ENCODE measurements at places on chromosomes 13 and 19.

DNA sequence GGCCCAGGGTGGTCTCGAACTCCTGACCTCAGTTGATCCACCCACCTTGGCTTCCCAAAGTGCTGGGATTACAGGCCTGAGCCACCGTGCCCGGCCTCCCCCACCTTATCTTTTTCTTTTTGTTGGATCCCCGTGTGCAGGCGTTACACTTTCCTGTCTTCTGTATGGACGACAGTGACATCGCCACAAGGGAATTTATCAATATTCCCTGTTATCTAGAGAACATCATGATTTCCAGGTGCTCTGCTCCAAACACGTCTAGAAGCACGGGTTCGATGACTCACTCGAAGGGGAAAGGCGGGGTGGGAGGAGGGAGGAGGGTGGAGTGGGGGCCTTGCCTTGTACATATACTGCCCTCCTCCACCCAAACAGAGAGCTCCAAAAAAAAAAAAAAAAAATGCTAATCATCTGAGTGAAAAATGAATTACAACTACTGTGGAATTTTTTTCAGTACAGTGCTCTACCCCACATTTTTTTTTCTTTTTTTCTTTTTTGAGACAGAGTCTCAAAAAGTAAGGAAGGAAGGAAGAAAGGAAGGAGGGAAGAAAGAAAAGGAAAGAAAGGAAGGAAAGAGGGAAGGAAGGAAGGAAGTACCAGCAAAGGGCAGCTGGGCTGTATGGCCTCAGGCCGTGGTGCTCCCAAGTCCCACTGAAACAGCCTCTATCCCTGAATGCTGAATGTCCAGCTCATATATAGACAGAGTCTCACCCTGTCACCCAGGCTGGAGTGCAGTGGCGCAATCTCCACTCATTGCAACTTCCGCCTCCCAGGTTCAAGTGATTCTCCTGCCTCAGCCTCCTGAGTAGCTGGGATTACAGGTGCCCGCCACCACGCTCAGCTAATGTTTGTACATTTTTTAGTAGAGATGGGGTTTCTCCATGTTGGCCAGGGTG lies 36.8 kb downstream of the INSR start:
- no peak for DNase-seq

GRCh38 chr19:616062-616700 lies 17.2 kb downstream of the POLRMT start:
- no peak for DNase-seq

GRCh38 chr19:41327076-41327575 lies 17.2 kb downstream of the CCDC97 start:
- DNase-seq, result peak; percentile 53

DNA sequence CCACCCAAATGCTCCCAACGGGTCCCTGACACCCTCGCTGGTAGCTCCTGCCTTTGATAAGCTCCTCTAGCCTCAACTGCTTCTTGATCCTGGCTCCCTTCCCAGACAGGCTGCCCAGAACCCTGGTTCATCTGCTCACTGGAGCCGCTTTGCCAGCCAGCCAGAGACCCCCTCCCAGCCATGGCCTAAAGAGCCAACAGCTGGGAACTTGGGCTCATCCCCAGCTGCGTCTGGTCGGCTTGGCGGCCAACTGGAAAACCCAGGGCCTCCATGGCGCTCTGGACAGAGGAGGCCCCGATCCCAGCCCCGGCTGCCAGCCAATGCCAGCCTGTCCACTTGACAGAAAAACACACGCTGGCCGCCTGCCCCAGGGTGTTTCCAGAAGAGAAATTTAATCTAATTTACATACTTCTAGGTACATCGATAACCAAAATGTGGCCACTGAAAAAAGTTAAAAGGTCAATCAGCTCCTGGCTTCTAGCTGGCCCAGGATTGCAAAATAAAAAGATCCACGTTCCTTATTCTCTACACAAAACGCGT lies 3.0 kb upstream of the AKAP8L start:
- no peak for DNase-seq

DNA sequence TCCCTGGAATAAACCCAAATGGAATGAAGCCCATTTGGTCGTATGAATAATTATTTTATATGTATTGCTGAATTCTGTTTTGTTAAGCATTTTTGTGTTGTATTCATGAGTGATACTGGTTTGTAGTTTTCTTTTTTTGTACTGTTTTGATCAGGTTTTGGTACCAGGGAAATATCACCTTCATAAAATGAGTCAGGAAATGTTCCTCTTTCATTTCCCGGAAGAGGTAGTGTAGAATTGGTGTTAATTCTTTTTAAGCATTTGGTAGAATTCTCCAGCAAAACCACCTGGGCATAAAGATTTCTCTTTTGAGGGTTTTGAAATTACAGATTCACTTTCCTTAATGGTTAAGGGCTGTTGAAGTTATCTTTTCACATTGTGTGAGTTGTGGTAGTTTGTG lies 13.3 kb downstream of the SPATA13 start:
- DNase-seq, result no peak

GRCh38 chr19:35079826-35080225 lies 35.8 kb upstream of the FXYD3 start:
- DNase-seq, result no peak

- DNase-seq, result no peak
These were observed 66.6 kb downstream of the CHST8 start for GRCh38 chr19:33688171-33688992.

DNA sequence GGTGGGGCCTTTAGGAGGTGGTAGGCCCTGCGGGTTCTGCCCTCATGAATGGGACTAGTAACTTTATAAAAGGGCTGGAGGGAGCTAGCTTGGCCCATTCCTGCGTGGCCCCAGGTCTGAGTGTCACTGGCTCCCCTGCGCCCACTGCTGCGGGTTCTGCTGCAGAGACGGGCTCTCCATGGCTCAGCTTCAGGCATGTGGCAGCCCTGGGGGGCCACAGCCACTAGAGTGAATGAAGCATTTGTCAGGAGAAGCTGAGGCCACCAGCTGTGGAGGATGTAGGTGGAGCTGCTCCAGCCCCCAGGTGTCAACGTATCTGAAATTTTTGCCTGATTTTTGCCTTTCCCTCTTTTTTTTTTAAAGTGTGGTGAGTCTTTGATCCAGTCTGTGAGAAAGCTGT lies 119.1 kb downstream of the SOX1 start:
- no peak for DNase-seq

DNA sequence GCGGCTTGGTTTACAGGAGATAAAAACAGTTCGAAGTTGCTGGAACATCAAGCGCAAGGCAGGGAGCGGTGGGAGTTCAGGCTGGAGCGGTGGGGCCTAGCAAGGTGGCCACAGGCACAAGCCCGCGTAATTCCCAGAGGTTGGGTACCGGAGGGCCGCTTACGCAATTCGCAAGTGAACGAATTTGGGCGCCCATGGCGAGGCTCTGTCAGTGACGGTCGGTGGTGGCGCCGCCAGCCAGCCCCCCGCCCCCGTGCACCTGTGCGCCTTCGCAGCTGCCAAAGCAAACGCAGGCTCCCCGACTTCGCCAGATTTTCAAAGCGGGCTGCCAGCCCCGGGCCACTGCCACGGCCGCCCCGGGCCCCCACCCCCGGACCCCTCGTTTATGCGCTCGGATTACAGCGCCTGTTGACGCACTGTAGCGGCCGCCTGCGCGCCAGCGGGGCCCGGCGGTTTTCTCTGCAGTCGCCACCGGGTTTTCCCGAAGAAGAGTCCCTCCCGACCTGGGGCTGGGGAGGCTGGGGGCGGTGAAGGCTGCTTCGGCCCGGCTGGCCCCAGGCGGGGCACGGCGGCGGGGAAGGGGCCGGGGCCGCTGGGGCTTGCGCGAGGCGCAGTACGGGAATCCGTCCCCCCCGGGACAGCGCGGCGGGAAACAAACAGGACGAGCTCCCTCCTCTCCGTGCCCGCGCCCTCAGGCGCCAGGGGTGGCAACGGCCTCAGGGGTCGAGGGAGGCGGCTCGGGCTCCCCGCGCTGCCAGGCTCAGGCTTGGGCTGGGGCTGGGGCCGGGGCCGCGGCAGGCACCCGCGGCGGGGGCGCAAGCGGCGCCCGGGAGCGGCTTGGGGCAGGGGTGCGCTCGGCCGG lies 709 bp downstream of the N4BP2L1 start:
- peak; percentile 60 for DNase-seq

- DNase-seq, result no peak
These were observed 543.3 kb downstream of the FGF9 start for GRCh38 chr13:22214184-22214583.

- DNase-seq, result peak; percentile 62
These were observed 78.3 kb downstream of the CYSLTR2 start for GRCh38 chr13:48731957-48732569.

DNA sequence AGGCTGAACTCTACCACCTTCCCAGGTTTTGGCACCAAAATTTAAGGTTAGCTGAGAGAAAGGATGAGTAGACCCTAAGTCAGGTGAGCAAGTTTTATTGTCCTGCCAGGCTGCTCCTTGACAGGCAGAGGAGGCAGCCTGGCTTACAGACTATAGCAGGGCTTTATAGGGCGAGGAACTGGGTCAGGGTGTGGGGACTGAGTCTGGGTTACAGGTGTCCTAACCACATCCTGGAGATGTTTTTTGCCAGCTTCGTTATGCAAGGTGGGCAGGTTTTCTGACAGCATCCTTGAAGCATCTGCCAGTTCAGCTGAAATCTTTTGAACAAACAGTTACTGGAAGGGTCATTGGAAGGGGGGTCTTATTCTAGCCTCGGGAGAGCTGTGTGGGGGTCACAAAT lies 905.7 kb upstream of the SLITRK5 start:
- DNase-seq, result no peak

DNA sequence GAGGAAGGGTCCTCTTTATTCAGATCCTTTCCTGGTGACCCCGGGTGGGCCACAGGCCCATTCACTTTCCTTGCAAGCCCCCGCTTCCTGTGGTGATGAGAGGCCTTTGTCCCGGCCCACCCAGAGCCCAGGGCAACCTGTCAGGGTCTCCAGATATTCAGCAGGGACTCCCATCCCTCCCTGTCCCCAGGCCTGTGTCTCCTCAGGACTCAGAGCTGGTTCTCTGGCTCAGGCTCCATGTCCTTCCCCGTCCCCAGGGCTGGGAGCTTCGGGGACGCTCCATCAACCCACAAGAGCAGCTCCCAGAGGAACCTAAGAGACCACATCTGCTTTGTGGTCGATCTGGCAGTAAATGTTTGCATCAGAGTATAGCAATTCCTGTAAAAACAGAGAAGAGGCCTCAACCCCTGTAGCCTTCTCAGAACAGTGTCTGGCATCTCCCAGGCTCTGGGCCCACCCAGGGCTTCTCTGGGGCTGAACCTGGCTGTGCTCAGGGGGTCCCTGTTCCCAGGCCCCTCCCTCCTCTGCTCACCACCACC lies 7.8 kb downstream of the CEACAM4 start:
- DNase-seq, result no peak

DNA sequence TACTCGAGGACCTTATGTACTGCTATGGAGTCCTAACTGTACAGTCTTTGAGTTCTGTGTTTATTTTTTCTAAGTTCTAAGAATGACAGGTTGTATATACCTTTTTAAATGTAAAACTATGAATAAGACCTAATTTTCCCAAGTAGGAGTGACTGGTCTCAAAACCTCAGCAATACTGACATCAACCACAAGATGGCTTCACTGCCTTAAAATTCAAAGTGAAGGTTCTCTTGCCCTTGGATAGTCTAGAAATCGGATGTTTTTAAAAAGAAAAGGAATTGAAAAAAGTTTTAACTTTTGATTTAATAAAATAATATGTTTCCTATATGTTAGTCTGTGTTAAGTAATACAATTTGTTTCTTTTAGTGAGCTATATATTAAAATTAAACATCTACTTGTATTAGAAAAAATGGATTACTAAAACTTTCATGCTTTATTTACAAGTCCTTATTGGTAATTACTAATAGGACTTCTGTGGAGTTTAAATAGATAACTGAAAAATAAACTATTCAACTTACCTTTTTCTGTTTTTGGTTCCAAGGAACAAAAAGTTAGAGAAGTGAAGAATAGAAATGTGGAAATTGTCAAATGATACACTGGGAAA lies 52.0 kb downstream of the TDRD3 start:
- peak; percentile 39 for DNase-seq

DNA sequence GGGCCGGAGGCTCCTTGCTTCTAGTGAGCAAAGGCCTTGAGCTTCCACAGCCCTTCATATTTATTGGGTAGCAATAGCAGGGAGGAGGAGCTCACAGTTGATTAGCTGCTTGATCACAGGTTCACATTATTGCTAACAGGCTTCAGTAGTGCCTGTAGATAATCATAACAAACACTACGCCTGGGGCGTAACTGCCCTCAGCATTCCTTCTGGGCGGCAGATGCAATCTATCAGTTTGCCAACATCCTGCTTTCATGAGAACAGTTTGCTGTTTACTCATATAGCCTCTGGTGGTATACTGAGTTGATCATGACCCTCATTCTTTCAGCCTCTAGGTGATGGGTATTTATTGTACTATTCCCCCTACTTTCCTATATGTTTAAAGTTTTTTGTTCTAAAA lies 149.4 kb downstream of the B3GLCT start:
- DNase-seq, result no peak

DNA sequence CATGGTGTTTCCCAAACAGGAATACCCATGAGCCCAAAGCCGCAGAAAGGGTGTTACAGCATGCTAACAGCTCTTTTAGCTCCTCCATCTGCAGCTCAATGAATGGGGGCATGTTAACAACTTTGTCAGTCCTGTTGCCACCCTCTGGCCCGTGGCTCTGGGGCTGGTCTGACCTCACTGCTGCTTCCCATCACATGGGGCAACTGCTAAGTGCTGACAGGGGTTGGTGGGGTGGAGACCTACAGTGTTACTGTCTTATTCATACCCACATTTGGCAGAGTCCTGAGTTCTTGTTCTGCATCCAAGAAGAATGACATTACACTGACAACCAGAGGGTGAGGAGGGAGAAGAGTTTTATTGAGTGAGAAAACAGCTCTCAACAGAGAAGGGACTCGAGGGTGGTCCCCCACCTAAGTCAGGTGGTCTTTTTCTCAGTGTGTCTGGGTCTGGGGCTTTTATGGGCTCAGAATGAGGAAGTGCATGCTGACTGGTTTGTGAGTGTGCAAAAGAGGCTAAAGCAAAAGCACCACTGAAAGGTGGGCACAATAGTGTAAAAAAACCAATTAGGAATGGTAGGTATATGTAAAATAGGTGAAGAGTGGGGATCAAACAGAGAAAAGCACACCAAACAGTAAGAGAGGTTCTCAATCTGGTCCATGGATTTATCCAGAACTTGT lies 1952.0 kb upstream of the PCDH20 start:
- no peak for DNase-seq

DNA sequence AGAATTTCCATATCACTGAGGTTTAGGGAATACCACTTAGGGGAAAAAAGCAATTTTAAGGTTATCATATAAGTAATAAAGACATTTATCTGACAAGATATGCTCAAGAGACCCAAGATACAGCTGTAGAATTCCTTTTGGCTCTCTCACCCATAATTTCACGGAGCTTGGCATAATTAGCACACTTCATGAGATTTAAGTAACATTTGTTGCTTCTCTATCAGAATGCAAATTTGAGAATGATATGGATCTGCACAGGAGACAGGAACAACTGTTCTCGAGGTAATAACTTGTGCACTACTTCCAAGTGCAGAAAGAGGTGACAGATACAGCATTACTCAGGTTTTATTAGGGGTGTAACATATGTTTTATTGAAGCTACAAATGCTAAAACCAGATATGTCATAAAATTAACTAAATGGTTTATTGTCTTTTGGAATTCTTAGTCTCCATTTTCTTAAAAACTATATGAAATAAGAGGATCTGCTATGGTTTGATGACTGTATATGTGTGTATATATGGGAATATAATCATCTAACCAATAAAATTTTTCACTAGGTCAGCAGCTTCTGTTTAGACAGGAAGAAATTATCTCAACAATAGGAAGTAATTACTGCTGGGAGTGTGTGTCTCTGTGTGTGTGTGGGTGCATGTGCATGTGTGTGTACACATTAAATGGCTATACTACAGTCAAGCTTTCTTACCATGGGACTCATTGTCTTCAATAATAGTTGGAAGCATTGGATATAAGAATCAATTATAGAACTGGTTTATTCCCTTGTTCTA lies 401.3 kb downstream of the PCDH17 start:
- no peak for DNase-seq

Data from CD4-positive, alpha-beta T cell treated with Interleukin-10 for 1 hour (primary cell).